Fibroblast of skin of scalp (primary cell): ENCODE measurements at places on chromosomes 16 and 17.

GRCh38 chr17:50331085-50331791, 14.7 kb upstream of the XYLT2 start:
- peak; percentile 66 for DNase-seq

DNA sequence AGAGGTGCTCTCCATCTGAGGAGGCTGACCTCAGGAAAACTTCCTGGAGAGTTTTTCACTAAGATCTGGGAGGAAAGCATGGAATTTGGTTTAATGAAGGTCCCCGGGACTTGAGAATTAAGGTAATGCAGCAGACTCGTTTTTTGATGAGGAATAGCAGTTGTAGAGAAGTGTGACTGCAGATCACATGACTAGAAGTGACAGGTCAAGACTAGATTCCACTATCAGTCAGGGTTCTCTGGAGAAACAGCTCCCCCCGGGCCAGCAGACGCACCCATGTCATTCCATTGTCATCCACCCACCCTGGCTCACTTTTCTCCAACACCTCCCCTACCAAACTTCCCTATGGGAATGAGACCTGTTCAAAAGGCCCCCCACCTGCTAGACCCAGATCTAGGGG, 1.9 kb upstream of the DHRS13 start:
- no peak for DNase-seq

DNA sequence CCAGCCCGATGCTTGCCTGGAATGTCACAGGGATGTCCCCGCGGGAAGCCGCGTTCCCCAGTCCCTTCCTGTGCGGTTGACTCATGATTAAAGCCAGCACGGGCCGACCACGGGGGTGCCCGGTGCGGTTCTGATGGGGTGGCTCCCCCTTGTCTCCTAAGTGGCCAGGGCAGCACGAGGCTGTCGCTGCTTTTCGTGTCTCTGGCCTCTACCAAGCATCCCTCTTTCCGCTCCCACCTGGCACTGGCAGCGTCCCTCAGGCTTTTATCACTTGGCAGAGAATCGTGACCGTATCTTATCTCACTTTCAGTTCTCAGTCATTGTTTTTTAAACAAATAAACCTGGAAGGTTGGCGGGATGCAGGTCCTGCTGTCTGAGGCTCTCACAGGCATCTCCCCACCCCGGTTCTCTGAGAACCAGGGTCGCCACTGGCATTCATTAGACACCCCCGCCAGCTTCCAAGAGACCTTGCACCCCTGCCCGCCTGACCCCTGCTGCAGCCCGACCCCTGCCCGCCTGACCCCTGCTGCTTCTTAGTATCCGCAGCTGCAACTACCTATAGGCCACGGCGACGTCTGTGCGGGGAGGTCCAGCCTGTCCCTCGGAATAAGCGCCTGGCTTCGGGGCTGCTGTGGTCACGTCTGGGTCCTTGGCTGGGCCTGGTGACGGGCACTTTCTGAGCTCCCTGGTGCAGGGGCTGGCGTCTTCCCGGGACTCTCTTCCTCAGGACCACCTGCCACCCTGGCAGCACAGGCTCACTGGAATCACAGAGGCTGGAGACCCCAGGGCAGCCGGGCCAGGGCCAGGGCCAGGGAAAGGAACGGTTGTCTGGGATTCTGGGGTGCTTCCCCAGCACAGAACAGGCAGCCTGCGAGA, 7.5 kb downstream of the C1QTNF8 start:
- no peak for DNase-seq

DNA sequence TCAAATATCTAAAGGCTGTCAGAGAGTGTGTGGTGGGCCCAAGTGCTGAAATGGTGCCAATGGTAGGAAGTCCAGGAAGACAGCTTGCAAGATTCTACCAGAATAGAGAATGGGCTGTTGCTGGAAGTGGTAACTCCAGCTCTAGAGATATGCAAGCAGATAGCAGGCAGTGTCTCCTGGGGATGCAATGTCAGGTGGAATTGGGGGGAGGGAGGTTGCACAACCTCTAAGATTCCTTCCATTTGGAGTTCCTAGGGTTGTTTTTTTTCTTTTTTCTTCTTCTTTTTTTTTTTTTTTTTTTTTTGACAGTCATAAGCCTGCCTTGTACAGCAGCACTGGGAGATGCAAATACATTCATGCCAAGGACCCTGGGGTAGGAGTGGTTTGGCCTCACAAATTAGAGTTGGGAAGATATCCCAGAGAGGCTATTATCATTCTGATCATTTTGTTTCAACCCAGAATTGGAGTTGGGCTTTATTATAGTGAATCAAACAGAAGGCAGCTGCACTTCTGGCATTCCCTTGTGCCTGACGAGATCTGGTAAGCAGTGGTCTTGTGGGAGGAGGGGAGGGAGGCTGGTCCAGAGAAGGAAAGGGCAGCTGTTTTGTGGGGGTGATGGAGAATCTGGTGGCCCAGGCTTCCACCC, 51.1 kb downstream of the SLC6A2 start:
- DNase-seq, result no peak

- no peak for DNase-seq
Observed at GRCh38 chr17:71003736-71004135, 834.4 kb downstream of the KCNJ2 start.

- no peak for DNase-seq
Observed at GRCh38 chr16:4003166-4003565, 113.1 kb downstream of the ADCY9 start.

DNA sequence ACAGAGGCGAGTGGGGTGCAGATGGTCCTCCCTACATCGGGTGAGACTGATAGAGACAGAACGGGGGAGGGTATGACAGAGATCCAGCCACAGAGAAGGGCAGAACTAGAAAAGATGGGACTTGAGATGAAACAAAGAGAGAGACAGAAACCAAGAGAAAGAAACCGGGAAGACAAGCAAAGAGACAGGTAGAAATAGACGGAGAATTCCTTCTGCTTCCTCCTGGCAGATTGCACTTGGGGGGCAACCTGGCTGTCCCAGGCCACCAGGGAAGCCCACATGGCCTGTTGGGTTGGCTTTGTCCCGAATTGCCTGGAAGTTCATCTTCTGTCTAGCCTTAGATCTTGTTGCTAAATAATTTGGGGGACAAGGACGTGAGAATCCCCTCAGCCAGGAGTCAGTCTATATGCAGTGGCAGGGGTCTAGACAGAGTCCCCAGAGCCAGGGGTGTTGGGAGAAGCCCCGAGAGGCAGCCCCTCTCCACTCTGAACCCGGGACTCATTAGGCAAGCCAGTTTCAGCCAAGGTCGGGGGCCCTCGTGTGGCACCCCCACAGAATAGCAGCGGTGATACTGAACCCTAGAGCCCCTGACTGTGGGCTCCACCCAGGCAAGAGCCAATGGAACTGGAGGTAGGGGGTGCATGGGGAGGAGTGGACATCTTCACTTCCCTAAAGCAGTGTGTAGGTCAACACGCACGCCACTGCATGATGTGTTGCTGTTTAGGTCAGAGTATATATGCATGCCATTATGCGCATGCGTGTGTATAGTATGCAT, 627 bp upstream of the TSPOAP1 start:
- no peak for DNase-seq

- no peak for DNase-seq
Observed at GRCh38 chr16:51710186-51710585, 559.1 kb upstream of the SALL1 start.

GRCh38 chr16:1746693-1747195, 24.6 kb downstream of the NME3 start:
- DNase-seq, result no peak

DNA sequence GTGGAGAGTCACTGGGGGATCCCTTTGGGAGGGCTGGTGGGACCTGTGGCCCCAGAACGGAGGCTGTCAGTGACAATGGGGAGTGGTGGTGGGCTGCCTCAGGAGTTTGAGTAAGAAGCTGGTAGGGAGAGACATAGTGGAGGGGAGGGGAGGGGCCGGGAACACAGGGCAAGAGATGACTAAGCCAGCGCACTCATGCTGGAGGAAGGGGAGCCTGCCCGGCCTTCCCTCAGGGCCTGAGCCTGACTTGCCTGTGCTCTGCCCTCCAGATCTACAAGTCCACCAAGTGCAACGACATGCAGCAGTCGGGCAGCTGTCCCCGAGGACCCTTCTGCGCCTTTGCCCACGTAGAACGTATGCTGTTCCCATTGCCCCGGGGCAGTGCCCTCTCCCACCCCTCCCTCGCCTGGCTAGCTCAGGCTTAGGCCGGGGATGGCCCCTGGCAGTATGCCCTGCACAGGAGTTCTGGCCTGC, 29.3 kb downstream of the UNC13D start:
- DNase-seq, result peak; percentile 47

DNA sequence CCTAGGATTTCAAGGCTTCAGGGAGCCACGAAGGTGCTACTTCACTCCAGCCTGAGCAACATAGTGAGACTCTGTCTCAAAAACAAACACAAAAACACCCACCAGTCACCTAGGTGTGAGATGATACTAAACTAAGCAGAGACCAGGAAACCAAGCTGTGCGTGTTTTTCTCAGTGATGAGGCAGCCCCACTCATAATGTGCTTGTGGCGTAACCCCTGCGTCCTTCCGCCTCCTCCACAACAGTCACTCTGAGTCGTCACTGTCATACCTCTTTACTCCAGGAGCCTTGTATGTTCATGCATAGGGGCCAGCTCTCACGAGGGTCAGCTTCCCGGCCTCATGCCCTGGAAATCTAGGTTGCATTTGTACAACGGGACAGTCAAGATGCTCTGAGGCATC, 31.1 kb upstream of the SLC47A1 start:
- DNase-seq, result no peak

DNA sequence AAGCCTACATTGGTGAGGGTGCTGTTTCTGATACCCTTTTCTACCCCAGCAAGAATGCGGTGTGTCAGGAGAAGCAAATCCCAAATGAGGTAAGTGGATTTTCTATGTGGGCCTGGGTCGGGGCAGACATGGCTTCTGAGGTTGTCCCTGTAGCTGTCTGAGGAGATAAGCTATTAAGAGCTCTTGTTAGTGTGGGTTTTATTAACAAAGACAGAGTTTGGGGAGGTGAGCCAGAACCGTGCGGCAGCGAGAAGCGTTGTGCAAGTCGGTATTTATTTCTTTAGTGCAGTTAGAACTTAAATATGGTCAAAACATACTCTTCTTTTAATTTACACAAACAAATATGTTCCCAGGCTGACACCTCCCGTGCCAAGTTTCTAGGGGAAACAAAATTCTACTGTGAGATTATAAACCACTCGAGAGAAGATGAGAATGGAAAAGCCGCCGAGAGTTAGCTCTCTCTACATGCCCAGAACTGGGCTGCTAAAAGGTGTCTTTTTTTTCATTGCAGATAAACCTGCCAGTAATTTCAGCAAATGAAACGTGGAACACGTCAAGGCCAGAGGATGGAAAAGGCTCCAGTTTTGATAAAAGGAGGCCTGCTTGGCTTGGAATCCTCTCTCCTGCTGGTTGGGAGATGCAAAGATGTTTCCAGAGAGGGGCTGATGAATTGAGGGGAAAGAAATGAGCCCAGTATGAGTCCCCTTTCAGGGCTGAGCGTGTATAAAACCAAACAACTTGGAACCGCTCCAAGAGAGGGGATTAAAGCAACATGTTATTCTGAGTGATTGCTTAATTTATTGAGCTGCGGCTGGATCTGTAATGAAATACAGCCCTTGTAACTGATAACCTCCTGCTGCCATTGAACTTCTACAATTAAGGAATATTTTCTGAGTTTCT, 254.6 kb downstream of the MRTFB start:
- peak; percentile 83 for DNase-seq
